Heart left ventricle (tissue), 16 donors: ENCODE measurements at places on chromosomes 5 and 9. TPM values are rescaled to one million over a fixed set of nuclear protein-coding genes. Genes with fewer than 3 reads are reported as not detected.

TICAM2 gene
- 3.1 TPM for total RNA-seq

ROR2 gene
- total RNA-seq = 0.52 TPM

RHOBTB3 gene
- total RNA-seq = 86.7 TPM

PCDHB3 gene
- total RNA-seq = 1.3 TPM

CRAT gene
- 65.7 TPM for total RNA-seq

TXN gene
- total RNA-seq = 96.6 TPM

HTR1A gene
- total RNA-seq = not detected

SLC46A2 gene
- total RNA-seq = not detected

SLC25A2 gene
- not detected for total RNA-seq

XRCC4 gene
- total RNA-seq = 4.3 TPM

DMRTA1 gene
- 0.44 TPM for total RNA-seq

CBY3 gene
- not detected for total RNA-seq

BRD9 gene
- total RNA-seq = 31.1 TPM

SPINK6 gene
- not detected for total RNA-seq

SPARC gene
- 418 TPM for total RNA-seq

PCDHAC2 gene
- 0.07 TPM for total RNA-seq

OTULINL gene
- total RNA-seq = 2.3 TPM

HSD17B4 gene
- 156 TPM for total RNA-seq

IL5 gene
- not detected for total RNA-seq

PLAC8L1 gene
- not detected for total RNA-seq

CDH6 gene
- total RNA-seq = 3.4 TPM
